Posterior cingulate gyrus (tissue), 11 donors: ENCODE measurements at places on chromosomes 12 and 14.

GRCh38 chr14:63544591-63545299 lies 1.6 kb upstream of the PPP2R5E start:
- DNase-seq, result no peak

- DNase-seq, result no peak
These were observed 101.0 kb downstream of the FOXG1 start for GRCh38 chr14:28867571-28867970.

DNA sequence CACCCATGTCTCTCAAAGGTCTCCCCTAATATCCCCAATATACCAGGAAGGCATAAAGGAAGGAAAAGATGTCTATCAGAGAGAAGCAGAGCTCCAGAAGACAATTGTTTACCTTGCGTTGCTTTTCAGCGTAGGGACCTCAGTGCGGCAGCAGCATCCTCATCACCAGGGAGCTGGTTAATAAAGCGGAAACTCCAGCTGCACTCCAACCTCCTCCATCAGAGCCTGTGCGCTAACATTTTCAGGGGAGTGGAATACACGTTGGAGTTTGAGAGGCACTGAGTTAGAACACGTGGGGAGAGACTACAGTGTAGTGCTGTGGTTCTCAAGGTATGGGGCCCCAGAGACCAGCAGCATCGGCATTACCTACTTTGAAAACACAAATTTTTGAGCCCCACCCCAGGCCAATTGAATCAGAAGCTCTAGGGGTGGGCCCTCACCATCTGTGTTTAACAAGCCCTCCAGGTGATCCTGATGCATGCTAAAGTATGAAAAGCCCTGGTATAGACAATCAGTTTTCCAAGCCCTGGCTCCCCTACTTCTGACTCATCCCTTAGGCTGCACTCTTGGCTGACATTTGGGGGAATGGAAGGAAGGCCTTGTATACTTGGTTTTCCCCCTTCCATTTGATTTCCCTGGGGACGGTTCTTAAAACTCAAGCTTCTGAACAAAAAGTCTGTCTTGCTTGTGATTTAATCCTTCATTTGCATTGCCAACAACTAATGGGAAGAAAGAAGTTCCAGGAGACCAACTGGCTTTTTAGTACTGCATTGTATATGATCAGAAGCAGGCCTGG lies 419.0 kb upstream of the CCDC196 start:
- DNase-seq, result no peak

GRCh38 chr14:24911324-24912109 lies 138.4 kb downstream of the STXBP6 start:
- DNase-seq, result no peak
